Endothelial cell of umbilical vein (primary cell): ENCODE measurements at places on chromosomes 4 and X.

GRCh38 chrX:74450803-74451449 lies 29.6 kb downstream of the SLC16A2 start:
- DNase-seq = no peak

GRCh38 chr4:73417973-73418372 lies 13.9 kb downstream of the ALB start:
- DNase-seq = no peak

DNA sequence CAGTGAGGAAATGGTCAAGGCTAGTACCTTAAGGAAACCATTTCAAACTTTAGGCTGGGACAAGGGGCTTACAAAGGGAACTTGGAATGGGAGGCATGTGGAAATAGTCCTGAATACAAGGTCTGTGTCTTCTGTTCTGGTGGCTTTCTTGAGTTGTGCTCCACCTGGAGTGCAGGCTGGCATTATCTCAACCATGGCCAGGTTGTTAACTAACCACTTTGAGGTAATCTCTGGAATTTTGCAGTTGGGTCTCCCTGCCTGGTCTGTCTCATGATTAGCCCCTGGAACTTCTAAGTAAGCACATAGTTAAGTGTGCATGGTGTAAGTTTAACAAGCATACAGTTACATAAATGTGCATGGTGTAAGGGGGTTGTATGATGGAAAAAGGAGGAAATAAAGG lies 77.5 kb downstream of the PCDH18 start:
- no peak for DNase-seq

GRCh38 chrX:38192007-38192810 lies 28.5 kb downstream of the SRPX start:
- peak; percentile 29 for DNase-seq

- no peak for DNase-seq
Measured at GRCh38 chr4:3013839-3014350, 50.5 kb downstream of the GRK4 start.
